ENCODE measurements at places on chromosomes 12 and 14.

DNA sequence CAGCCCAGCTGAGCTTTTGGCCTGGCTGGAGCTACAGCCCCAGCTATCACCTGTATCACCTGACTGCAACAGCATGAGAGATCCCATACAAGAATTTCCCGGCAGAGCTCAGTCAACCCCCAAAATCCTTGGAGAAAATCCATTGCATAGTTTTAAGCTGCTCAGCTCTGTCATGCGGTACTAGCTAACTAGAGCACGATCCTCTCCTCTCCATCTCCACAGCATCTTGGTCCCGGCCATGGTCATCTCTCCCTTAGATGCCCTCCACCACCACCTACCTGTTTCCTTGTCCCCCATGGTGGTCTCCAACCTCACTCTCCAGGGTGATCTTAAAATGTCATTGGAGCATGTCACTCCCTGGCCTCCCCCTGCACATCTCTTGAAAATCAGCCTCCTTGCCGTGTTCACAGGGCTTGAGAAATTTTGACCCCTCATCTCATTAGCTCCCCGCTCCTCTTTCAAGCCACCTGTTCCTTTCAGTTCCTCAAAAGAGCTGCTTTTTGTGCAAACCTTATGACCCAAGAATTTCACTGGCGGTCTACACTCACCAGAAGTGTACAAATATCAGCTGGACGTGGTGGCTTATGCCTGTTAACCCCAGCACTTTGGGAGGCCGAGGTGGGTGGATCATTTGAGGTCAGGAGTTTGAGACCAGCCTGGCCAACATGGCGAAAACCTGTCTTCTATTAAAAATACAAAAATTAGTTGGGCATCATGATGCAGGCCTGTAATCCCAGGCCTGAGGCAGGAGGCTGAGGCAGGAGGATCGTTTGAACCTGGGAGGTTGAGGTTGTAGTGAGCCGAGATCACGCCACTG lies 8.1 kb upstream of the CLMN start:
- DNase-seq, result no peak

- DNase-seq, result no peak
Measured at GRCh38 chr14:104866451-104867370, 1.6 kb downstream of the CEP170B start.

DNA sequence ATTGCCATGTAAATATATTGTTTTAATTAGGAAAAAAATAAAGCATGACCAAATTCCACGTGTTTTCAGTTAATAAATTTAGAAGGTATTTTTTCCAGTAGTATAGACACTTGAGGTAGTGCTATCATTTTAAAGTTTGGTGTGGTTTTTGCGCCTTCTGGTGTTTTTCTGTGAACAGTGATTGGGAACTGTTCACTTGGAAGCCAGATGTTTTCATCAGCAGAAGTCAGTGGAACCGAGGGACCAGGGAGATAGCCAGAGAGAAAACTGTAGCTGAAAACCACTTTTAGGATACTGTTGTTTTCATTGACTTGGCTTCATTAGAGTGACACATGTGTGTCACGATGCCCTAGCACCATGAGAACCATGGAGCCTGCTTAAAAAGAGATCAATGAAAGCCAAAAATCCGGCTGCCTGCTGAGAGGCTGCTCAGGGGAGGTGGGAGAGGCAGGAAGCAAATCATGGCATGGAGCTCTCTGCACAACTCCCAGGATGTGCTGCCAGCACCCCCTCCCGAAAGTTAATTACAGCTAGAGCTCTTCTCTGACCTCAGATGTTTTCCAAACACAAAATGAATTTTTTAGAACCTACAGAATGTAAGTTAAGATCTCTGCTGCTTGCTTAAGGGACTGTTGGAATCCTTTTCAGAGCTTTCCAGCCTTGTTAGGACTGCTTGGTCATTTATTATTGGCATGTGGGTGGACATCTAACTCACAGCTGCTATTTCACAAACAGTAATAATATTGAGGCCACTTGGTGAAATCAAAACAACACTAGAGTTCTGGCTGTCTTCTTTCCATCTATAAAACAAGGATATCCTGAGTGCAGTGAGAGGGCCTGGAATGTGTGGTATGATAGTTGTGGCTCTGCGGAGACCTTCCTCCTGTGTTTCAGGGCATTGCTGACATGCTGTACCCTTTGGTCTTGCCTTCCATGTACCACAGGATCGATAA lies 192.3 kb downstream of the ANO4 start:
- no peak for DNase-seq

- no peak for DNase-seq
Measured at GRCh38 chr12:114141921-114142564, 175.9 kb upstream of the RBM19 start.

- DNase-seq, result no peak
Measured at GRCh38 chr12:109611223-109611622, 37.6 kb downstream of the MVK start.

DNA sequence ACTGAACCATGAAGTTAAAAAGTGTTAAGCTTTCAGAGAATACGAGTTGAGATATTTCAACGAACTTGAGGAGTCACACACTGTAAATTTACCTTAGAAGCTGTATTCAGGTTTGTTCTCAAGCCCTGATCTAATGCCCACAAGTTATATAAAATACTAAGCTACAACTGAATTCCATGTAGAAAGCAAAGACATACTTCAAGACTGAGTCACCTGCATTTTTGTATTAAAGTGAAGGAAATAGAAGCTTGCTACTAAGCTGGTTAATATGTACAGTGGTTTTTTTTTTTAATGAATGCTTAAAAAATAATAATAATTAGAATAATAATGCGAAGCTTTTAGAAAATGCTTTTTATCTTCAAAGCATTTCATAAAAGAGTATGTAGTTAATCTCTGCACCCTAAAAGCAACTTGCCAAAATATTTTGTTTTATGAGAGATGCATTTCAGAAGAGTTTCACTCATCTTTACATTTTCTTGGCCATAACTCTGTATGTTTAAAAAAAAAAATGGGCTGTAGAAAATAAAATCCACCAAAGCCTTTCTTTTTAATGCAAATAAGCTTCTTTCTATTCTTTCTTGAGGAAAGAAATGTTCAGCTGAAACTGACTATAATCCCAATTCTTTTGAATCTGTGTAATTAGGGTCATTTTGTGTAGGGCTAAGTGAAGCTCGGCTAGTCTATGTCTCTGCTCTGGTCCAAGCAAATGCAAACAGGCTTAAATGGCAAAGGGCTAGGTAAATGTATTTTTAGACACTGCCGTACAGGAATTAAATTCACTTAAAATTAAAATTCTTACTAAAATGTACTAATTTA lies 1047.5 kb upstream of the FLRT2 start:
- no peak for DNase-seq

GRCh38 chr12:678747-679712 lies 15.8 kb upstream of the NINJ2 start:
- DNase-seq, result no peak

GRCh38 chr14:39739796-39740195 lies 307.6 kb upstream of the FBXO33 start:
- DNase-seq, result no peak

- DNase-seq, result no peak
Measured at GRCh38 chr12:122004633-122005071, 17.0 kb upstream of the BCL7A start.

DNA sequence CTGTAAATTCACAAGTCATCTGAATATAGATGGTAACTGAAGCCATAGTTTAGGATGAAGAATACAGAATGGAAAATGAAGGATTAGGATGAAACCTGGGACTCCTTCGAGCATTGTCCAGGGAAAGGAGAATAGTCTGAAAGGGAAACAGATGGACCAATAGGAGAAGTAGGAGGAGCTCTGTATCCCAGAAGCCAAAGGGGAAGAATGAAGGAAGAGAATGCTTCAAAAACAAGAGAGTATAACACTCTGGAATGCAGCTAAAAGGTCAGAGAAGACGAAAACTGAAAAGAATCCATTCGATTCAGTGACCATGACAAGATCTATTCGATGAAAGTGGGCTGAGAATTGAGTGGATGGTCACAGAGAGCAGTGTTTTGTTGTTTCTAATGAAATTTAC lies 1.0 kb downstream of the GMFB start:
- DNase-seq, result no peak

DNA sequence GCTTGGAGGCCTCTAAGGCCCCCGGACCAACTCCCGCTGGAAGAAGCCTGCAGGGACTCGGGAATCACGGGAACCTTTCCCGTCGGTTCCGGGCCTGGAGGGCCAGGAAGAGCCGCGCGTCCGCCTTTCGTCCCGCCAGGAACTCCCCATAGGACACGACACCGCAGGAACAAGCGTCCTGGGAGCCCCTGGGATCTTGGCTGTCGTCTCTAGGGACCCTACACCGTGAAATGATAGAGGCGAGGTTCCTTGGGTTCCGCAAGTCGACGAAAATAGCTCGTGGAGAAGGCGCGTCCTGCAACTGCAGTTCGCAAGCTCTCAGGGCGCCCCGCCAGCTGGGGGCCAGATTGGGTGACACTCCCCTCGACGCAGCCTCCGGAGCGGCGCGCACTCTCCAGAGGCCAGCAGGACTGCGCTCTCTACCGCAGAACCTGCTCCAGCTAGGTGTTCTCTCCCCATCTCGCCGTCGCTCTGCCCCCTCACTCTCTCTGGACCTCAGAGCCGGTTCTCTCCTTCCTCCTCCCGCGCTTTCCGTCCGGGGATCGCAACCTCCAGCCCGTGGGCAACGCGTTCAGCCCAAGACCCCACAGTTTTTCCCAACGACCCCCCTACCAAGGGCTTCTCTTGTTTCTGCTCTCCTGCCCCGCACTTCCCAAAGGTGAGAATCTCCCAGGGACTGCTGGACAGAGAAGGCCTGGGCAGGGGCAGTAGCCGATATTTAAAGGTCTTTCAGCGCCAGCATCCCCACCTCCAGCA lies 776 bp downstream of the BMP4 start:
- peak; percentile 75 for DNase-seq

- no peak for DNase-seq
Measured at GRCh38 chr14:97782871-97783414, 985.8 kb downstream of the VRK1 start.

DNA sequence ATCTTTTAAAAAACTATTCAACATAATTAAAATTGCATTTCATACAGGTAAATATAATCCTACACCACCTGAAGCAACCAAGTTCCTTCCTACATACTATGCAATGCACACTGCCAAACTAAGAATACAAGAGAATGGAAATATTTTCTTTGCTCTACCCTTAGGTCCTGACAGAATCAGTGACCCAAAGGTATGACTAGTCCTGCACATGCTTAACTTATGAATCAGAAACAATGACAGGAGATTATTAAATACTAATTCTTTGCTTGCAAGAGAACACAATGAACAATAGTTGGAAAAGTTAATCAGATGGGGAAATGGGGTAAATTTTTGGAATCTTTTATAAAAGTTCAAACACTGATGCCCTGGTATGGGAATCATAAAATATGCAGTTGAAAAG lies 220.1 kb downstream of the SOX5 start:
- no peak for DNase-seq

DNA sequence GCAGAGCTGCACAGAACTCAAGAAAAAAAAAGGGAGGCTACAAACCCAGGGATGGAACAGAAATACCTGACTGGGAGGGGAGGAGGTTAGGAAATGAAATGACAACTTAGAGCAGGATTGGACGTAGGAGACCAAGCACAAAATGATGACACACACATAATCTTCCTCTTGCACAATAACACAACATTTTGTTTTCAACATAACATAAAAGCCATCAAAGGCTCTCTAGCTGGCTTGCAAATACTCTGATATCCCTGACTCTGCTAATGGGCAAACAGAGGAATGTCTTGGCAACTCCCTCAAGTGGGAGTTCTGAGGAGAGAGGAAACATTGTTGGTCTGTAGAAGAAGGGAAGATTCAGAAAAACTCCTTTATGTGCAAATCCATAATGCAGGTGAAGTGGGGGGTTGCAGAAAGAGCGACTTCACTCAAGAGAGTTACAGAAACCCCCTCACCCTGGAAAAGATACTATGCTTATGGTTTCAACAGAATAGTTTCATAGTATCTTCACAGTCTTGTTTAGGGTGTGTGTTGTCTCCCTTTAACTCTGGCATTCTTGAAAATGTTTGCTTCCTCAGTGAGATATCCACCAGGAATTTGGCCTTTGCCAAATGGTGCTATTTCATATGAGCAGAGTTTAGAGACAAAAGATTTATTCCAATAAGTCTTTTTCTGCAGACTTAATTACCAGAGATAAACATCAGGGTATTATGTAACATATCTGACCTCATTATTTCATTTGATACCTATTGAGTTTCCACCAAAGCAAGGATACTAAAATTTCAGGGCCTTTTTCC lies 43.8 kb upstream of the LTBP2 start:
- no peak for DNase-seq

GRCh38 chr12:92995258-92995903 lies 66.3 kb upstream of the EEA1 start:
- DNase-seq, result no peak

- no peak for DNase-seq
Measured at GRCh38 chr12:225012-225411, 11.1 kb upstream of the SLC6A12 start.

GRCh38 chr14:77180726-77181602 lies 634 bp upstream of the TMEM63C start:
- no peak for DNase-seq

DNA sequence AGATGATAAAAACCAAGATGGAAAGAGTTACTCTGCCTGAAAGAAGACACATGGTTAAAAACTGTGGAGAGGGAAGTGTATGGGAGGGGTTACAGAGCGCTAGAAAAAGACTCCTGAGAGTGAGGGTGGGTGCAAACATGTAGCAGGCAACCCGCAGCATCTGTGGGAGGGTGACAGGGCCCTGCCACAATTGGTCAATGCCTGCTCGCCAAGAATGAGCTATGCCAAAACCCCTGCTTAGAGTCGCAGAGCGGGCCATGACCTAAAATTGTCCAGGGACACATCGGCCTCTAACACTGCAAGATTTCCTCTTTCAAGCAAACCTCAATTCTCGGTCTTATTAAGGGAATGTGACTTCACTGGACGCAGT lies 700 bp downstream of the PRKAG1 start:
- no peak for DNase-seq

DNA sequence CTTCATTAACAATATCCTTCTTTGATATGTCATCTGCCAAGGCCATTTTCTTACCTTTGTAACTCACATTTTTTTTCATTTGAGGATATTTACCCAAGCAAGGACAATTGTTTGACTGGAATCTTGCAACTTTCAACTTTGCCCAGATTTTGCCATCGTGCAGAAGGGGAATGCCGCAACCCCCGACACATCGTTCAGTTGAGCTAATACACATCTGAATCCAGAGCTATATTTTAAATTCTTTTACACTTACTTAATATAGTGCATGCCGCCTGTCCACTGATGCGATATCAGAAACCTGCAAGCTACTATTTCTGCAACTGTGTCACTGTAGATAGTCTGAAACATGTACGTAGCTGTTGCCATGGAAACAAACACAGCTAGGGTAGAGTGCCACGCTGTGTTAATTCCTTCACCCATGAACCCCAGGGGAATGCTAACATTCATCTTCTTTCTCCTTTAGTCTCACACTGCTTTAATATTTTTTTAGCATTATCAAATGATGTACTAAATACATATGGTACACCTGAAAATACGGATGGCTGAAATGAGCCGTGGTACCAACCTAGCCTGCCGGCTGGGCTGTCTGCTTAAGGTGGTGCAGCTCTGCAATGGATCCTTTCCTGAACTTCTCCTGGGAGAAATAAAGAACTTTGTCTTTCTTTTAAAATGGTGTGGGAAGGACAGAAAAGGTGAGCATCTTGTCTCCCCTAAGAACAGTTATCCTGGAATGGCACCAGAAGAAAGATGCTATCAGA lies 77.0 kb upstream of the FOXN3 start:
- DNase-seq, result no peak

GRCh38 chr12:92304371-92305055 lies 158.9 kb upstream of the BTG1 start:
- no peak for DNase-seq
